ENCODE measurements at places on chromosomes 6 and 20.

DNA sequence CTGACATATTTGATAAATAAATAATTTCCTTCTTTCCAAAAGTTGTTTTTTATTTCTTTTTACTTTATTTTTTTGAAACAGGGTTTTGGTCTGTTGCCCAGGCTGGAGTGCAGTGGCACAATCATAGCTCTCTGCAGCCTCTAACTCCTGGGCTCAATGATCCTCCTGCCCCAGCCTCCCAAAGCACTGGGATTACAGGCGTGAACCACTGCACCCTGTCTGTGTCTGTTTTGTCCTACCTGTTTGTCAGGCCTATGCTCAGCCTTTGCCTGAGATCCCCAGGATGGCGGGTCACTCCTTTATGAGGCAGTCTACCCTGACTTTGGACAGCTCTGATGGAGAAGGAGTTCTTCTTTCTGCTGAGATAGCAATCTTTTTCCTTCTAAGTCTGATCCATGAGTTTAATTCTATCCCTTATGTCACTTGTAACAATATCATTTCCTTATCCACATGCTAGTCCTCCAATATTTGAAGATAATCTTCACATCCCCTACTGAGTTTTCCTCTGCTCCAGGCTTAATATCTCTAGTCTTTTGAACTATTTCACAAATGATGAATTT, 14.4 kb upstream of the SLC16A10 start:
- no peak for DNase-seq

DNA sequence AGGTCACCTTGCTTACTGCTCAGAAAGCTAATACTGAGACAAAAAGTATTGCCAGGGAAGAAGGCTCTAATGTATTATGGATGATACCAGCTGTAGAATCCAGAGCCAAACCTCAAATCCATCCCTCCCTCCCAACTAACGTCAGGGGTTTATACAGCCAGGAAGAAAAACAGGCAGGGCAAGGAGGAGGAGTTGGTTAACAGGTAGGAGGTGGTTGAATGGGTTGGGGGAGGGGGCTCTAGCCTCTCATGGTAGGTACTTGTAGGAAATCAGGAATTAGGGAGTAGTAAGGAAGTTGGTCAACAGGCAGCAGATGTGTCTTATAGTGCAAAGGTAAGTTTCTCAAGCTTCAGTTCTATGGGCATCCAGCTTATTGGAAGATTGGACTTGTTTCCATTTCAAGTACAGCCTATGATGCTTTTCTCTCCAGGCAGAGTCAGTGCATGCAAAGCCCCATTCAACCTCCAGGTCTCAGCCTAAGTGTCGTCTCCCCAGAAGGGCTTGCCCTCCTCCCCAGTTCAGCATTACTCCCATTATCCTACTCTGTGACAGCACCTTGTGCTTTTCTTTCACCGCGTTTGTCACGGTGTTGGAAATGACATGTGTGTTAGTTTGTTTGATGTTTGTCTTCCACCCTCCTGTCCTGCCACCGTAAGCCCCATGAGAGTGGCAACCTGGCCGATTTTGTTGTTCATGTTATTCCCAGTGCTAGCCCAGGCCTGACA, 38.1 kb downstream of the PNLDC1 start:
- DNase-seq: no peak

DNA sequence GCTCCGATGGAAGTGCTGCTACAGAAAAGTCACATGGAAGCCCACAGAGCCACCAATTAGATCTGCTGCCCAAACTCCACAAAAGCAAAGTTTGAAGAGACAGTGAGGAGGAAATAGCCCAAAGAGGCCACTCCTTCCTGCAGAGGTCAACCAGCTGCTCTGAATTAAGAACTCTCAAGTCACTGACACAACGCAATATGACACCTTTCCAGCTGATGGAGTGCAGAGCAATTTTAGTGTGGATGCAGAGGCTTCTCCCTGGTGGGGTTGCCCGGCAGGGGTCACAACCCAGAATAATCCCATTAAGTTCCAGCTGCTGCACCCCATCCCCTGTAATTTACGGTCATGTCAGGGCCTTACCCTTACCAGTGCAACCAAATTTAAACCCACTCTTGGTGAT, 361.9 kb upstream of the JARID2 start:
- no peak for DNase-seq

- DNase-seq: no peak
These were observed 115.6 kb downstream of the TMEM170B start for GRCh38 chr6:11653028-11653583.

- no peak for DNase-seq
These were observed 4.4 kb upstream of the COL19A1 start for GRCh38 chr6:69861986-69862385.

- DNase-seq: no peak
These were observed 44.6 kb downstream of the BLTP3A start for GRCh38 chr6:34836451-34836850.

DNA sequence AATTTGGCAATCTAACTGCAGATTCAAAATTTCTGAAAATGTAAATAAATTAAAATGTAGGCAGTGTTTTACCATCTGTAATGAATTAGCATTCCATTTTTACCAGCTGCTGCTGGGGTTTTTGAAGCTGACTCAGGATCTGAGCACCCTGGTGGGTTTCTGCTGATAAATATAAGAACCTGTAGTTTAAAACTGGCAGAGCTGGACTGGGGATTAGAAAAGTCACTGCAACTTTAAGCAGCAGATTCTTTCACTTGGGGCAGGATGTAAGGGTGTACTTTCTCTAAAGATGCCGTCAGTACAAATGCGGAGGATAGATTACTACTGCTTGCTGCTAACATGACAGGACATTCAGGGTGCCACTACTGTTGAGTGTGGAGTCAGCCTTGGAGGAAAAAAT, 341.8 kb downstream of the CDKAL1 start:
- no peak for DNase-seq

- no peak for DNase-seq
These were observed 4.1 kb downstream of the MDFI start for GRCh38 chr6:41642090-41642959.

- no peak for DNase-seq
These were observed 181.6 kb downstream of the JARID2 start for GRCh38 chr6:15427331-15428070.

GRCh38 chr20:49237531-49237930, 18.3 kb downstream of the DDX27 start:
- DNase-seq: no peak

- DNase-seq: no peak
These were observed 227.7 kb downstream of the MYLK4 start for GRCh38 chr6:2523061-2523460.

- DNase-seq: no peak
These were observed 5.4 kb downstream of the RALY start for GRCh38 chr20:33999025-33999649.

DNA sequence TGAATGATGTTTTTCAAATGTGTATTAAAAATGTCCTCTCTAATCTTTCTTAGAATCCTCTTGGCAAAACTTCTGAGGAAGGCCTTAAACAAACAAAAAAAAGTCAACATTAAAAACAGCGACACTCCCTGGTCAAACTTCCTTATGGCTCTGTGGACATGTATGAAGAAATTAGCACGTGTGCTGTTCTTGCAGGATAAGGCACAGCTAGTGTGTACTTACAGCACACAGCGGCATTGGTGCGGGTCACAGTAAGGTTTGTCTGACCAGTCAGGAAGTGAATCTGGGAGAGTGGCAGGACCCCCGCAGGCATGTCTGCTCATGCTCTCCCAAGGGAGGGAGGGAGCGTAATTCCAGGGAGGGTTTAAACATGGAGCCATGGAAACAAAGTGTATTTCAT, 38.8 kb downstream of the SLC22A1 start:
- no peak for DNase-seq

GRCh38 chr6:41122373-41122772, 31.8 kb downstream of the TREML1 start:
- DNase-seq: no peak

DNA sequence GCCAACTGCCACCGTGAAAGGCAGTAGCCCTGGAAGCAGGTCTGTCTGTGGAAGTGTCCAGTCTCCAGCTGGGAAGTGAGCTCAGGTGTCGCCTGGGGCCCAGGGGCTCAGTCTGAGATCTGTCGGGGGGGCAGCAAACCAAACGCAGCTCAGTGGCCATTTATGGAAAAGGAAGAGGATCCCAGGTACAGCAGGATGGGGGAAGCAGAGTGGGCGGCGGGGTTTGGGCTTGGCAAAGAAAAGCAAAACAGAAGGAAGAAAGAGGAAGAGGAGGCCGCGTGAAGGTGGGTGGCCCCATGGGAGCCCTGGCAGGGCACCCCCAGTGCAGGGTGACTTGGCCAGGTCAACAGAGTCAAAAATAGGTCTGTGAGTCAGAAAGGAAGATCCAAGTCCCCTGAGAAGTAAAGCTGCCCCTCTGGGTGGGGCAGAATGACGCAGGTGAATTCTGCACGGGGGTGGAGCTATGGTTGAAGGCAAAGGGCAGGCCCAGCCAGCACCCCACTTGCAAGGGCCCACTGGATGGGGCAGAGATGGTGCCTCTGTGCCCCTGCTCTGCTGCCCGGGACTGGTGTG, 5.3 kb downstream of the PXDC1 start:
- DNase-seq: no peak

DNA sequence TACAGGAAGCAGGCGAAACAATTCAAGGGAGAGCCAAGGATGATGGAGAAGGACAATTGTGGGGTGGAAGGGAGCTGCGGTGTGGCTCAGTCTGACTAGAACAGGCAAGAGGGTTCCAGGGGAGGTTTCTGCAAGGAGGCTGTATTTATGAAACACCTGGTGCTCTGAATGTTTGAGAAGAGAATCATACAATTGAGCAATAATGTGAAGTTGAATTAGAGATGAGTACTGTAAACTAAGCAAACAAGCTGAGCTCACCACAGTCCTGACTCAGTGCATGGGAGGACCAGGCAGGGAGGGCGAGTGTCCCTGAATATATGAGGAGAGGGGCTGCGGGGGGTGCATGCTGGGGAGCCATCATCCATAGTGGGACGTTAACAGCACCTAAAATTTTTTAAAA, 279.7 kb downstream of the KIF16B start:
- DNase-seq: no peak

GRCh38 chr6:151590742-151591141, 96.9 kb downstream of the CCDC170 start:
- no peak for DNase-seq

GRCh38 chr6:9205645-9206044, 770.3 kb upstream of the SLC35B3 start:
- no peak for DNase-seq

DNA sequence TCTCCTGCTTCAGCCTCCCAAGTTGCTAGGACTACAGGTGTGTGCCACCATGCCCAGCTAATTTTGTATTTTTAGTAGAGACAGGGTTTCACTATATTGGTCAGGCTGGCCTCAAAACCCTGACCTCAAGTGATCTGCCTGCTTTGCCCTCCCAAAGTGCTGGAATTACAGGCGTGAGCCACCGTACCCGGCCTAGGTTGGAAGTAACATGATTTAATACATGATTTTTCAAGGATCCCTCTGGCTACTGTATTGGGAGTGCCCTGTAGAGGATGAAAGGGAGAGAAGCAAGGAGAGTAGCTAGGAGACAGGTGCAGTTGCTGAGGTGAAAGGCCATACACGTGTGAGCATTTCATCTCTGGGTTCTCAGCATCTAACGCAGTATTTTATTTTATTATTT, 2.6 kb upstream of the NCOA3 start:
- DNase-seq: no peak

DNA sequence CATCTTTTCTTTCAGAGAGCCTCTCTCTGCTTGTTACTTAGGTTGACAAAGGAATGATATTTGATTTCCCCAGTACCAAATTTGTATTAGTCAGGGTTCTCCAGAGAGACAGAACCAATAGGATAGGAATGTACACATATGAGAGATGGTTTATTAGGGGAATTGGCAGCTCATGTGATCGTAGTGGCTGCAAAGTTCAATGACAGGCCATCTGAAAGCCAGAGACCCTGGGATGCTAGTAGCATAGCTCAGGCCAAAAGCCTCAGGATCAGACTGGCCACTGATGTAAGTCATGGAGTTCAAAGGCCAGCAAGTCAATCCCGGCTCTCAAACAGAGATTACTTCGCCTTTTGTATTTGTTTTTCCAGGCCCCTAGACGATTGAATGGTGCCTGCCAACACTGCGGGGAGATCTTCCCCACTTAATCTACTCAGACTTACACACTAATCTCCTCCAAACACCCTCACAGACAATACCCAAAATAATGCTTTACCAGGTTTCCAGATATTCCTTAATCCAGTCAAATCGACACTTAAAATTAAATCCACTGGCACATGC, 215.5 kb downstream of the ALDH8A1 start:
- DNase-seq: no peak

- DNase-seq: no peak
These were observed at the start of gene BTNL2 for GRCh38 chr6:32406857-32407256. BTNL2 (minus strand) TSS chr6:32407181; CDS start chr6:32407123, 58 bp downstream.

GRCh38 chr6:19322691-19323485, 514.3 kb upstream of the ID4 start:
- DNase-seq: no peak

GRCh38 chr6:34098045-34098936, 47.6 kb downstream of the GRM4 start:
- no peak for DNase-seq

DNA sequence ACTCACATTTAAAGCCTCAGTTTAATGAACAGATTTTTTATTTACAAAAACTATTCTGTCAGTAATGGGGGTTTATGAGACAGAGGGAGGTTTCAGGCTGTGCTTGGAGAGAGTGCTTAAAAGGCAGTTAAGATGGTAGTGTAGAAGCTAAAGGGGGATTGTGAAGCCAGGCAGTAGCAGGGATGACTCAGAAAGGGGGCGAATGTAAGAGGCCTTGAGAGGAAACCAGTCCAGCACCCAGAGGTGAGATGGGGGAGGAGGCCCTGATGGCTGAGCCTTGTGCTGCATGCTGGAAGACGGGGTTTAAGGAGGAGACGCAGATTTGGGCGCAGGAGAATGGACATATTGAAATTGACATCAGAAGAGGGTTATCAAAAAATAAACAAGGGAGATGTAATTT, 6.6 kb upstream of the SERPINB9 start:
- no peak for DNase-seq

DNA sequence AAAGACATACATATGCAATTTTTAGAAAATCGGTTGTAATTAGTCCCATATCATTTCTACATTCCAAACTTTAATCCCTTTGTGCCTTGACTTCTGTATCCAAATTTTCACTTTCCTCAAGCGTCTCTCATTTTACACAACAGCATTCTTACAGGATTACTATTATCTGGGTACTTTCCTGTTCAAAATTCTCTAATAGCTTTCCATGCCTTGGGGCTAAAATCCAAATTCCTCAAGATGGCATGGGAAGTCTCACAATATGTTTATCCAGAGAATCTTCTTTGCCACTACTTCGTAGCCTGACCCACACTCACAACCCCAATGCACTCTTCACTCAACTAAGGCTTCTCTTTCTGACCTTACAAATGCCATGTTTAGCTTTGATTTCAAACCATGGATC, 125.0 kb downstream of the TBX18 start:
- DNase-seq: no peak

- no peak for DNase-seq
These were observed 110.6 kb downstream of the CDKAL1 start for GRCh38 chr6:20644667-20645370.

DNA sequence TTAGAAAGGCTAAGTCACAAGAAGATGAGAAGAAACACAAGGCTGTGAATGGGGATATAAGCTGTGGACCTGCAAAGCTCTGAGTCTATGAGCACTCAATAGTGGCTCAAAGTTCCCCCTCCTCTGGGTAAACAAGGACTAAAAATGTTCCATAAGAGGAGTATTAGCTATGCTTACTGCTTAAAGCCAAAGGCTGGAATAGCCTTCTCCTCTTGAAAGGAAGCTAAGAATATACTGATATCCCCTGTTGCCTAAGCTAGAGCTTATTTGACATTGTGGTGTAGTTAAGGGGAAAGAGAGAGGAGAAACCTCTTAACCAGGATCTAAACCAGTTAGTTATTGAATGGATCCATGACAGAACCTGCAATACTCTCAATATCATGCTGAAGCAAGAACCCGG, 45.8 kb downstream of the NOL7 start:
- no peak for DNase-seq
